ENCODE measurements at places on chromosomes 3 and 15.

DNA sequence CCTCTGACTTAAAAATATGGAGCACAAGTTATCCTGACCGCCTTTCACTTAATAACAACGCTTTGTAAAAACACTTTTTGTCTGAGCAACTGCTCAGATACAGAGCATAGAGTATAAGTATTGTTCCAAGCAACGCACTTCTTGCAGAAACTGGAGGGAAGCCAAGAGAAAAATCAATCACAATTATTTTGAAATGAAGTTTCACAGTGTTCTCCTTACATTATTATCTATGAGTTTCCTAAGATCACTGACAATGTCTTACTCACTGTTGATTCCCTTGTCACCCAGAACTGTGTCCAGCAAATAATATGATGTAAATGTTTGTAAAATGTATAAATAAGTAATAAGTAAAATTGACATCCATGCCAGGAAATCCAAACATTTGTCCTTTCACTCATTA, 184.6 kb upstream of the GPR149 start:
- DNase-seq, result no peak

DNA sequence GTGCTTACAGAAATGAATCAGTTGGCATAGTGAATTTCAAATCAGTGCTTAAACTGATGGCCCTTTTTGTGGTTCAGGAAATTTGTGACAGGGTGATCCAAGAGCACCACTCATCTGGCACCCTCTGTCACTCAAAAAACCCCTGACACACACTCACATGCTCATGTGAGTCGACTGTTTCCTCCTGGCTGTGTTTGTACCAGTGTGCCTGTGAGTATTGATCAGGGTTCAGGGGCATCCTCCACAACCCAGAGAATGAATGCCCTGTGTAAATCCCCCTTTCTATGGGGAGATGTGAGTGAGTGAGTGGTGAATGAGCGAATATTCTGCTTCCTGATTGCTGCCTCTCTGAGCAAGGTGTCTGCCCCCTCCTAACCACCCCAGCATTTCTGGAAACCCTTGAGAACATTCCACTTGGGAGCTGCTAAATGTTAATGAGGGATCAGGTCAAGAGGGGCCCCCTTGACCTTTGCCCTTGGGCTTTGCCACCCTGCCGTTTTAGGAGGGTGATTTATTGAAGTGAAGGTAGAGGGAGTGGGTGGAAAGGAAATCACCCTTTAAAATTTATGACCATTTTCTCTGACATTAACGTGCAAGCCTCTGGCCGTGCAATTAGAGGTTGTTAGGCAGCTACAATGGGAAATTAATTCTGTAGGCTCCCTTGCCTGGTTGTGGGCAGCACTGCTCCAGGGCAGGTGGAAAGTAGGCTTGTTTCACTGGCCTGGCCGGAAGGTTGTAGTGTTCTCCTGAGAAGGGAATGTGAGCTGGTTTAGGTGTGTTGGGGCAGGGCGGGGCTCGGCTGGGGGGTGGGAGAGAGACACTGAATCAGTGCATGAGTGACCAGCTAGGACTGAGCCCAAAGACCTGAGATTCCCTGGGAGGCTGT, 87.2 kb downstream of the SLCO3A1 start:
- DNase-seq, result no peak

- DNase-seq, result peak; percentile 98
Measured at GRCh38 chr3:17850448-17850847, 108.0 kb upstream of the TBC1D5 start.

DNA sequence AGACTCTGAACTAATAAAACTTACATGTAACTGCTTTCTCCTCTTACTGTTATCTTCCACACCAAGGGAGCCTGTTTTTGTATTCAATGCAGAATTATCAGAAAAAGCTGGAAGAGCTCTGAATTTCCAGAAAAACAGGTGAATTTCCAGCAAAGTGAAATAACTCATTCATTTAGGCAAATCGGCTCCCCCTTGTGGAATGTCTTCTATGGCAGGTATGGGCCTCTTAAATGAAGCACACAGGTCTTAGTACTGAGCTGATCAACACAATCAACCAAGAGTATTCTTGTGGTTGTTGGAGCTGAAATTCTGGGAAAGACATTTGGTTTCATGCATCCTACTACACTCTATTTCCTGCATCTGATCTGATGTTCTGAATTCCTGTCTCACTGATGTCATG, 31.0 kb upstream of the PTPRG start:
- DNase-seq, result no peak

GRCh38 chr15:29873264-29873663, 51.0 kb upstream of the TJP1 start:
- DNase-seq, result no peak

Measured in MV-4-11 (cell line).